Effector memory CD8-positive, alpha-beta T cell (primary cell): ENCODE measurements at places on chromosomes 16 and 17.

GRCh38 chr16:1010251-1010650, 28.7 kb downstream of the SOX8 start:
- no peak overlapping the region for H3K27ac ChIP-seq
- peaks cover 2% of the 10 kb centered on the region for H3K4me1 ChIP-seq
- peaks cover 7% of the 10 kb centered on the region for H3K36me3 ChIP-seq
- H3K4me3 ChIP-seq = no peak overlapping the region

DNA sequence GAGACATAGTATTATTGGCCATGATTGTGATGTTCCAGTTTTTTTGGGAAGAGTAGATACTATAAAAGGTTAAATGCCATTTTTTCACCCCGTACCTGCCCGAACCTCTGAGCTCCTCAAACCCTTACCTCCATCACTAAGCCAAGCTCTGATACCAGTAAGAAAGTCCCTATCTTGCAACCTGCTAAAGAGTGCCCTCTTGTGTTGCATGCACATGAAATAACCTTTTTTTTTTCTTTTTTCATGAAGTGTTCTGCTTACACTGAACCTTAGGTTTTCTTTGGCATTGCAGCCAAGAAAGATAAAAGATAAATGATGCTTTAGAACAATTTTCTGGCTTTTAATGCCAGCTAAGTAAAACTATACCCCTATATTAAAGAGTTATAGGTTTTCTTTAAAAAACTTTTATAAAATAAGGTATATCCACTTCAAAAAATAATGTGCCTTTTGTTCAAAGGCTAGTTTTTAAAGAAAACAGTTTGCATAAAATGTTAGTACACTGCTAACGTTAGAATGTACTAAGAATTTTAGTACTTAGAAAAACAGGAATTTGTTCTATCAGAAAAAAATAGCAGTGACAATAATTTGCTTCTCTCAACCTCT, 295.3 kb upstream of the PMFBP1 start:
- H3K27me3 ChIP-seq = no peaks in the 10 kb centered on the region
- H3K27ac ChIP-seq = no peak overlapping the region
- no peak overlapping the region for H3K4me3 ChIP-seq
- no peaks in the 10 kb centered on the region for H3K4me1 ChIP-seq

DNA sequence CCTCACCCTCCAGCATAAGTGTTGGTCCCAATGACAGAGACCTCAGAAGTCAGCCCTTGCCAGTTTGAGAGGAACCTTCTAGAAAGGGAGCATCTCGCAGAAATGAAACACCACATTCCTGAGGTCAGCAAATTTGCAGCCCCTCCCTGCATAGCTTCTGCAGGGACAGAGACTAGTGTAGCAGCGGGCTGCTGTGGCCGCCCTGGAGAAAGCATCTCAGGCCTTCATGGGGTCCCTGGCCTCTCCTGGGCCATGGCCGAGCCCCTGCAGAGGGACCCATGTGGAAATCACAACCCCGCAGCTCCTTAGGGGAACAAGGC, 11.4 kb downstream of the HS3ST6 start:
- H3K27ac ChIP-seq = no peak overlapping the region
- H3K4me3 ChIP-seq = no peak overlapping the region
- DNase-seq = no peak
- peaks cover 7% of the 10 kb centered on the region for H3K27me3 ChIP-seq

DNA sequence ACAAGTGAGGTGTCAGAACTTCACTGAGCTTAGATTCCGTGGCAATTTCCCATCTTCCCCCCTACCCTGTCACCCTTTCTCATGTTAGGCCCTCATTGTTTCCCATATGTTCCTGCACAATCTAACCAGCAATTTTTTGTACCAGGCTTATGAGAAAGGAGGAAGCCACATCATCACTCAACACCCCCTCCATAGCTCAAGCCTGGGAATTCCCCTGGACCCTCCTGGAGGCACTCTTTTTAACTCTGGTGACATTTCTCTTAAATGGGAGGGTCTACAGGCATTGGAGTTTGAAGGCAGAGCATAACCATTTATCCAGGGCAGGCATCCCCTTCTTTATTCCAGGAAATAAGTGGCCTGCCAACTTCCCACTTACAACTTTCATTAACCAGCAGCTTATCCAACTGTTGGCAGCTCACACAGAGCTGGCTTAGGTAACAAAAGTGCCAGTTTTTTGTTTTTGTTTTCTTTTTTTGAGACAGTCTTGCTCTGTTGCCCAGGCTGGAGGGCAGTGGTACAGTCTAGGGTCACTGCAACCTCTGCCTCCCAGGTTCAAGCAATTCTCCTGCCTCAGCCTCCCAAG, 10.4 kb upstream of the GLG1 start:
- H3K27me3 ChIP-seq = no peaks in the 10 kb centered on the region
- H3K4me3 ChIP-seq = no peak overlapping the region
- H3K27ac ChIP-seq = peak overlapping the region; percentile 31
- no peaks in the 10 kb centered on the region for H3K4me1 ChIP-seq
